ENCODE measurements at places on chromosomes 4 and X.

DNA sequence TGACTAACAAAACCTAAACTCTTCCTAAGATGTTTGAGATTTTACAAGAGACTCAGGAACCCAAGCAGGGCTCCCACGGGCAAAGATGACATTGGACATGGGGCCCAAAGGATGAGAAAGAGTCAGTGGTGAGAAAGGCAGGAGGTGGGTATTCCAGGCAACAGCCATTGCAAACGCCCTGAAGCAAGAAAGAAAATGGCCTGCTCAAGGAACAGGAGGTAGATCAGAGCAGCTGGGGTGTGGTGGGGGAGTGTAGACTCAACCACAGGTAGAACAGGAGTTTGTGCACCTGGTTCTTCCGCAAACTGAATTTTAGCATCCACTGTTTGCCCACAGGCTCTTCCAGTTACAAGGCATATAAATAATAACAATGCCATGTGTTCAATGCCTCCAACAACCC is 3.3 kb downstream of the PPP2R2C start:
- DNase-seq = no peak

DNA sequence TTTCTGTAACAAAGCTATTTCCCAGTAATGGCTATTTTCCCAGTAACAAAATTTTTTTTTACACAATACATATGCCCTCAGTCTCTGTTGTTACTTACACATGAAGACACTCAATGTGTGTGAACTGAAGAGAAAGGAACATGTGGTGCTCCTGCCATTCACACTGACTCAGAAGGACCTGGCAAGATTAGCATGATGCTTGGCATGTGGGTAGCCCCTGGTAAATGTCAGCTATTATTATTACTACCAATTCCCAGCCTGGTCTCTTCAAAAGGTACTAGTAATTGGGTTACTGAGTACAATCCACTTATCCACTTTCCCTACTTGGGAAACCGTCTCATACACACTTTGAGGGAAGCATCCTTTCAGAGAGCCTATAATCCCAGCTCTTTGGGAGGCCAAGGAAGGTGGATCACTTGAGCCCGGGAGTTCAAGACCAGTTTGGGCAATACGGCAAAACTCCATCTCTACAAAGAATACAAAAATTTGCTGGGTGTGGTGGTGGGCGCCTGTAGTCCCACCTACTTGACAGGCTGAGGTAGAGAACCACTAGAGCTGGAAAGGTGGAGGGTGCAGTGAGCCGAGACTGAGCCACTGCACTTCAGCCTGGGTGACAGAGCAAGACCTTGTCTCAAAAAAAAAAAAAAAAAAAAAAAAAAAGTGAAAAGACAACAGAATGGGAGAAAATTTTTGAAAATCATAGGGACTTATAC is 14.6 kb downstream of the RBBP7 start:
- DNase-seq = no peak

- no peak for DNase-seq
These were observed 87.3 kb upstream of the CPEB2 start for GRCh38 chr4:14915018-14915417.

DNA sequence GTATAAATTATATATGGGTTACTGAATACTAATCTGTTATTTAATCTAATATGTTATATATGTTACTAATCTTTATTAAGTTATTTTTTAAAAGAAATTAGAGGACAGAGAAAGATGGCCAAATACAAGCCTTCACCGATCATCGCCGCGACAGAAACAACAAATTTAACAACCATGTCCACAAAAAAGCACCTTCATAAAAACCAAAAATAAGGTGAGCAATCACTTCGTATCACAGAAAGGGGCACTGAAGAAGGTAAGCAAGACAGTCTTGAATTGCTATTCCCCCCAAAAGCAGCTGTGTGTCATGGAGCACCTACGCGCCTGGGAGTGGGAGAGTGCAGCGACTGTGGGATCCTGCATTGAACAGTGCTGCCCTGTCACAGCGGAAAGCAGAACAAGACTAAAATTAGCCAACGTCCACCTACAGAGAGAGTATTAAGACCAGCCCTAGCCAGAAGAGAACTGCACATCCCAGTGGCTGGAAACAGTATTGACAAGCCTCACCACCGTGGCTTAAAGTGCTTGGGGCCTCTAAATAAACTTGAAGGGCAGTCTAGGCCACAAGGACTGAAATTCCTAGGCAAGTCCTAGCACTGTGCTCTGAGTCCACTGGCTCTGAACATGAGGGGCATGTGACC is 38.5 kb downstream of the LRBA start:
- DNase-seq = no peak

DNA sequence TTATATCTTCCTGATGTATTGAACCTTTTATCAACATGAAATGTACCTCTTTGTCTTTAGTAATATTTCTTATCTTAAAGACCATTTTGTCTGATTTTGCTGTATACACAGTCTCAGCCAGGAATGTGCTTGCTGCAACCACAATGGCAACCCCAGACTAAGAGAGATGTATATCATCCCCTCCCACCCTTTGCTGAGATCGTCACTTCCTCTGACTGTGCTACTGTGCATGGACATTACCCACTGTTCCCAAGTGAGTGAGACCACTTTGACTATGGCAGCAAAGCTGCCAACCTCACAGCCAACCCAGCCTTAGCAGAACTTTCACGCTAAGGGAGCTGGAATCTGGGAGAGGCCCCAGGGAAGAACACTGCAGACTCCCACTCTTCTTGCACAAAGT is 46.0 kb downstream of the EIF2S3 start:
- no peak for DNase-seq

- peak; percentile 63 for DNase-seq
These were observed at the start of gene CFAP97 for GRCh38 chr4:185203486-185204237. Gene CFAP97 (minus strand): TSS chr4:185204000. CDS start chr4:185191196, 12,804 bp downstream.

DNA sequence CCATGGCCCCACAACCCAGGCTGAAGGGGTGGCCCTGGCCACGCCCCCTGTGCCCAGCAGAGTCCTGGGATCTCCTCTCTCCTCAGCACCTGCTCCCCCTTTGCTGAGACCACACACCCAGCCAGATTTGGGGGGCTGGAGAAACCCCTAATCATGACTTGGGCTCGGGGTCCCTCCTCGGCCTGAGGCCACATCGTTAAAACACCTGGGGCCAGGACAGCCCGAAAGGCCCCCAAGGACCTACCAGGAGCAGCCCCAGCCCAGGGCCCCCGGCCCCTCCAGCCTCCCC is 116.7 kb downstream of the FAM53A start:
- DNase-seq = no peak

- DNase-seq = no peak
These were observed 941.9 kb downstream of the PCDH18 start for GRCh38 chr4:136590440-136590839.

DNA sequence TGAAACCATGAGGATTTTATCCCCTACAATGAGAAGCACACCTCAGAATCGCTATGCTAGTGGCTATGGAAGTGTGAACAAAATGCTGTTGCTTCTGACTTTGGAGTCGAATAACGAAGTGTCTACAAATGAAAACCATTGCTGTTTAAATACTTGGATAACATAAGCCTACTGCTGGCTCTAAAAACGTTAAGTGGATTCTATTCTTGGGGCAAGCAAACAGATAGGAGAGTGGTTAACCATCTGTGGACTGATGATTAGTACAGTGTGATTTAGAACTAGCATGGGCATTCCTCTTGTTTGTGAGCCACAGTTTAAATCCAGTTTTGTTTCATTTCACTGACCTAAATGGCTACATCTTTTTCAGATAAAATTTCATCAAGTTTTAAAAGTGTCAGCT is 109.7 kb upstream of the PNPLA4 start:
- no peak for DNase-seq

- no peak for DNase-seq
These were observed 20.2 kb downstream of the PYURF start for GRCh38 chr4:88503344-88503743.

GRCh38 chr4:54793856-54794422 is 136.2 kb downstream of the KIT start:
- no peak for DNase-seq

DNA sequence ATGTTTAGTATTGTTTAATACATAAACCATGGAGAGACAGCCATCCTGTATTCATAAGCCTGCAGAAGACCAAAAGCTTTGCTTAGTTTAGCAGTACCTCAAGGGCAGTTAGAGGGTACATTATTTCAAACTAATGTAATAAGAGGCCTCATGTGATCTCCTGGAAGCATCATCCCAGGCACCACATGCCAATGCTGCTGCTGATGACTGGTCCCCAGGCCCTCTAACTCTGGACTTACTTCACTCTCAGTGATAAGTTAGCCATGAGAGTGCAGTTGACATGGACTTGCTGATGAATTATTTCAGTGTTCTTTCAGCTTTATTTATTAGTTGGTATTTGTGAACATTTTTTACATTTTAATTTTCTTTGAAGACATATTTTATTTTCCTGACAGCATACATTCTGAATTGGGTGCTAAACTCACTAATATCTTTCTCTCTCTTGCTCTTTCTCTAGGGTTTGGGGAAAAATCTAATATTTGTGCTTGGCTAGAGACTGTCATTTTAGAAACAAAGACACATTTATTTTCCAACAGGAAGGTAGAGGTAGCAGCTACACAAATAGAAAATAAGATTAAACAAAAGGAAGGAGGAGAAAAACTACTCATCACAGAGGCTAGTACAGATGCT is 207.8 kb downstream of the NPFFR2 start:
- DNase-seq = no peak

- no peak for DNase-seq
These were observed 3.4 kb downstream of the SAT1 start for GRCh38 chrX:23786268-23786815.

DNA sequence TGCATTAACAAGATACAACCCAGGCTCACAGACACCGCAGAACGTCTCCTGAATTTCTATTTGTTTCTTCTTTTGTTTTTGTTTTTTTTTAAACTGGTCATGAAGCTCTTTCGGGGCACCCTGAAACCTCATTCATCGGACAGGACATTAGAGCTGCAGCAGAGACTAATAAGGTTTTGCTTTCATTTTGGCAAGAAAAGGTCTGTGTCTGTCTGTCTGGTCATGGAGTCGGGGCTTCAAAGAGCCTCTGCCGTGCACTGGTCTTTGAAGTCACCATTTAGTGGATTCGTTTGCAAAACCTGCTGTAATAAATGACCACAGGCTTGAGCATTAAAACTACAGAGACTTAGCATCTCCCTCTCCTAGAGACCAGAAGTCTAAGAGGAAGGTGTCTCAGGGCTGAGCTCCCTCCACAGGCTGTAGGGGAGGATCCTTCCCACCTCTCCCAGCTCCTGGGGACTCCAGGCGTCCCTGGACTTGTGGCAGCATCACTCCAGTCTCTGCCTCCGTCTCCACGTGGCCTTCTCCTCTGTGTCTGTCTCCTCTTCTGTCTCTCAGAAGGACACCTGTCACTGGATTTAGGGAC is 247.5 kb downstream of the CRLF2 start:
- no peak for DNase-seq

GRCh38 chr4:172660251-172660650 is 508.4 kb upstream of the GALNT7 start:
- DNase-seq = no peak

GRCh38 chr4:46397394-46397793 is 7.5 kb upstream of the GABRA2 start:
- DNase-seq = no peak

DNA sequence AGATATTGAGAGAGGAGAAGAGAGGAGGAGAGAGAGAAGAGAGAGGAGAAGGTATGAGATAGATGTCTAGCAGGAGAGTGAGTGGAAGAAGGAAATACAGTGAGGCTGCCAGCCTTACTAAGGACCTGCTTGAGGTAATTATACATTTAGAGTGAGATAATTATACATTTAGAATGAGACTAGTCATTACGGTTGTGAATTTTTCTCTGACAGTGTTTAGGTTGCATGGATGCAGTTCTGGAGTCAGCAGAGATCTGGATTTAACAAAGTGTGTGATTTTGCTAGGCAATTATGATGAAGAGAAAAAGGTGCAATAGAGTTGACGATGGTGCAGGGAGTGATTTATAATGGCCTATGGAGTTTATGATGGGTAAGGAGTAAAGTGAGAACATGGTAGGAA is 187.1 kb upstream of the ARX start:
- no peak for DNase-seq

DNA sequence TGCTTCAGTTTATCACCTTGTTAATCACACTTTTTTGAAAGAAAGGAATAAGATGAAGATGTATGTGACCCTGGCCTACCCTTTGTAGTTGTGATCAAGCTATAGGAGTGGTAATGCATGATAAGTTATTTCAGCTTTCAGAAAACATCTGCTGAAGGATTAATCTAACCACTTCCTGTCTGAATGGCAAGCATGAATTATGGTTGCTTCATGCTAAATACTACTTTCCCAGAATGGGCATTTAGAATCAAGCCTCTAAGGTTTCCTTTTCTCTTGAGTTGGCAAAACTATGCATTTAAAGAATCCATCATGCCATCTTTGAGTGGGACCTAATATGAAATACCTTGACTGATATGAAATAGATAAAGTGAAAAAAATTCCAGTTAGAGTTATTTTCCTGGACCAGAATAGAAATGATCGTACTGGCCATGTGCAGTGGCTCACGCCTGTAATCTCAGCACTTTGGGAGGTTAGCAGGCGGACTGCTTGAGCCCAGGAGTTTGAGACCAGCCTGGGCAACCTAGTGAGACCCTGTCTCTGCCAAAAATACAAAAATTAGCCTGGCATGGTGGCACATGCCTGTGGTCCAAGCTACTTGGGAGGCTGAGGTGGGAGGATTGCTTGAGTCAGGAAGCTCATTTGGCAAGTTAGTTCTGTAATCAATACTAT is 59.1 kb downstream of the ANXA3 start:
- no peak for DNase-seq

DNA sequence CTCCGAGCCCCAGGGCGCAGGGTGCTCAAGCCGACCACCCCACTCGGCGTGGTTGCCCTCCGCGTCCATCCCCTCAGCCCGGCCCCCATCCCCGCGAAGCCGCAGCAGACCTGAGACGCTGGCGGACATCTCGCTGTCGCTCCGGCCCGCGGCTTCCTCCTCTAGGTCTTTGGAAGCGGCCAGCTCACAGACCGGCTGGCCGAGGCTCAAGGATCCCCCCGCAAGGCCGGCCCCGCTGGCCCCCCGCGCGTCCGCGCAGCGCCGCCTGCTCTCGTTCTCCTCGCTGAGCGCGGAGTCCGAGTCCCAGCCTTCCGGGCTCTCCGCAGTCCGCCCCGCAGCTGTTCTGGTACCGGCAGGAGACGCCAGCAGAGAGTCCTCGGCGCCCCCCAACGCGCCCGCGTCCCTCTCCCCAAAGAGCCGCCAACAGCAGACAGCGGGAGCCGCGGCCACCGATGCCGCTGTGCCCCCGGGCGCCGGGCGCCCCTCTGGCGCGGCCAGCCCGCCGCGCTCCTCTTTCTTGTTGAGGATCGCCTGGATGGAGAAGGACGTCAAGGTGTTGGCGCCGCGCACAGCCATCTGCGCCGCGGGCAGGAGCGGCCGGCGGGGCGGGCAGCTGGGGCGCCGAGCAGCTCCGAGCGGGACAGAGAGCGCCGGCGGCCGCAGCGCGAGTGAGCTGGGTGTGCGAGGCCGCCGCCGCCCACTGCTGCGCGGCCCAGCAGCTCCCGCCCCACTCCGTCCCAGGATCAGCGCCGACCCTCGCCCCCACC is at the start of gene NKX3-2:
Gene NKX3-2 (minus strand): TSS at position 670 of the 767 bp plus-strand sequence. CDS start 94 bp downstream, at position 576.
- DNase-seq = no peak
